GM23338 (cell line): ENCODE measurements at places on chromosomes 3 and 15. TPM values are rescaled to one million over a fixed set of nuclear protein-coding genes. Genes with fewer than 3 reads are reported as not detected.

DNA sequence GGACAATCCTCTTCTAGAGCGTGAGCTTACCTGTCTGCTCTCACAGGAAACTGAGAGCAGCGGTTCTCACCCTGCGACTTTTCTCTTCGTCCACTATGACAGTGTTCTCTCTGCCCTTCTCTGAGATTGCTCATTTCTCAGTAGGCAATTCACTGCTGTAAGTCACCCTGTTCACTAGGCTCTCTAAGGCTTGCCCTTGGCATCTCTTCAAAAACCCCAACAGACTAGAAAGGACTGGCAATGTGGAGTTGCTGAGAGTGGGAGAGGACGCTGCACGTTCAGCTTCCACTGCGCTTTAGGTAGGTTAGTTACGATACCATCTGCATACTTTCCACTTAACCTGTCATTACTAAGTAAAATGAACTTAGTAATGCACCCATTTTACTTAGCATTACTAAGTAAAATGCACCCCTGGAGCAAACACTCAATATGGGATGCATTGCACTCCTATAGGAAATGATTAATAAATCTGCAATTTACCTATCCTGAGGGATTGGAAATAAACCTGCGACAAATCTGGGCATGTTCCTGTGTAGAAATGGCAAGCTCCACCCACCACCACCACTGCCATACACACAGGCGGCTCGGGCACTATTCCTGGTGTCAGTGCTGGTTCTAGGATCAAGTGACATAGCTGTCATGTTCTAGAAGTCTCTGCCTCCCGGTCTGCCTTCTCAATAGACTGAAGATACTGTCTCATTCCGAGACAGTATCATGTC lies 21.4 kb downstream of the XPC start:
- DNase-seq, result no peak

DNA sequence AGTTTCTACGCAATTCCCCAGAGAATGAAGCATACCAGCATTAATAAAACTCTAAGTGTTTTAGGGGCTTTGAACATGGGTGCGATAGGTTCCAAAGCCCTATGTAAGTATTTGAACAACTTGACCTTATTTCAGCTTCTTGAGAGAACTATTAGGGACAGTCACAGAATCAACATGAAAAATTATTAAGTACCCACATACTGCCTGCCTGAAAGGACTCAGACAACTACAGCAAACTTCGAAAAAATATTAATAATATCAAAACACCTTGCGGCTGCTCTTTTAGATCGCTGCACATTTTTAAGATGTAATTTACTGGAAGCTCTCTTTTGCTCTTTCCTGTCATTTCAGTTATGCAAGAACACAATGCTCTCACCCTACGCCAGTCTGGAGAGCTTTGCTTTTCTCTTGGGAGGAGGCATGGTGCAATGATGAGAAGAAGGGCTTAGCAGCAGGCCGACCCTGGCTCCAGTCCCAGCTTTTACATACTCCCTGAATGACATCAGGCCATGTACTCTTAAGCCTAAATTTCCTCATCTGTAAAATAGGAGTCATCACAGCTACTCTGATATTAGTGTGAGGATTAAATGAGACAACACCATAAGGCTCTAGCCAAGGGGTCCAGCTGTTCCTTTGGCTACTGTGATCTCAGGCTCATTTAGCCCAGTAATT lies 640.7 kb downstream of the FHIT start:
- no peak for DNase-seq

DNA sequence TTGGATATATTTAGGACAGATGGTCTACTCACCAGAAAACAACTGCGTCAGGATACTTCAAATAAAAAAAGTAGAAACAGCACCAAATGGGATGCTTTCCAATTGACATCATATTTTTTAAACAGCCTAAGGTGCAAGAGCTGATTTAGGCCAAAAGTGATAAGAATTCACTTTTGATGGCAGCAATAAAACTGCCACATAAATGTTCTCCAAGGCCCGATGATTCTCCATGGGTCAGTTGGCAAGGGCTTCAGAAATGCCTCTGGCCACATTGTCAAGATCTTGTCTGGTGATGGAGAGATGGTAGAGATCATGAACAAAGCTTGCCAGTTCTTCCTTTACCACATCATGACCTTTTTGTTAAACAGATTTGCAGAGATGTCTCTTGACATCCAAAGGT lies 38.9 kb downstream of the LDHAL6B start:
- no peak for DNase-seq

DNA sequence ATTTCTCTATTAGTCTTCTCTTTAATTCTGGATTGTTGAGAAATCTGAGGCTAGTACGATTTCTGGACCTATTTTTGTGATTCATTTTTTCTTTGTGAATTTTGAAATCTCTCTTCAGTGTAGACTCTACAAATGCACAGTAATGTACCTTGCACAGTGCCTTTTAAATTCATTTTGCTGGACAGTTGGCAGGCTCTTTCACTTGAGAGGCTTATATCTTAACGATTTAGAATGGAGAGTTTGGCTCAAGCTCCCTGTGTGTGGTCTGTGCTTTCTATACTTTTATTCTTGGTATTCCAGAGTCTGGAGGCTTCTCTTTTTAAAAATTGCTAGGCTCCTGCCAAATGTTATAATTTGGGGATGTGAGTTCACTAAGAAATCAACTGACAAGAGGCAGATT lies 8.8 kb downstream of the CRYBG3 start:
- DNase-seq, result no peak

- DNase-seq, result peak; percentile 82
Observed at GRCh38 chr15:31128919-31129768, 27.6 kb upstream of the TRPM1 start.

DNA sequence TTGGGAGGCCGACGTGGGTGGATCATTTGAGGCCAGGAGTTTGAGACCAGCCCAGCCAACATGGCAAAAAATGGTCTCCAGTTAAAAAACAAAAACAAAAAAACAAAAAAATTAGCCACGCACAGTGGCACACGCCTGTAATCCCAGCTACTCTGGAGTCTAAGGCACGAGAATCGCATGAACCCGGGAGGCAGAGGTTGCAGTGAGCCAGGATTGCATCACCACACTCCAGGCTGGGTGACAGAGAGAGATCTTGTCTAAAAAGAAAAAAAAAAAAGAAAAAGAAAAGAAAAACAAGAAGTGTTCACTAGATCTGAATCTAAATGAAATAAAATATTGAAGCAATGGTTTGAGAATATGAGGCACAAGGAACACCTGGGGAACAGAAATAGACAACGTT lies 36.7 kb downstream of the SLC9A9 start:
- DNase-seq, result no peak

DNA sequence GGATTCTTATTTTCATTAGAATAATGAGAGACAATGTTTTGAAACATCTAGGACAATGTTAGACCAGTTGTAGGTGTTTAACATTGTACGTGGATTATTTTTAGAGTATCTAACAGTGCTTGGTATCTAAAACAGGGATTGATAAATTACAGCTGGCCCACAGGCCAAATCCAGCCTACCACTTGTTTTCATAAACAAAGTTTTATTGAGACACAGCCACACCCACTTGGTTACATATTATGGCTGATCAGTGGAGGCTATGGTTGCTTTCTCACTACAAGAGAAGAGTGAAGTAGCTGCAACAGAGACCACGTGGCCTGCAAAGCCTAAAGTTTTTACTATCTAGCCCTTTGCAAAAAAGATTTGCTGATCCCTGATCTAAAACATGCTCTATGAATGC lies 223.1 kb upstream of the CTNNB1 start:
- DNase-seq, result no peak

DNA sequence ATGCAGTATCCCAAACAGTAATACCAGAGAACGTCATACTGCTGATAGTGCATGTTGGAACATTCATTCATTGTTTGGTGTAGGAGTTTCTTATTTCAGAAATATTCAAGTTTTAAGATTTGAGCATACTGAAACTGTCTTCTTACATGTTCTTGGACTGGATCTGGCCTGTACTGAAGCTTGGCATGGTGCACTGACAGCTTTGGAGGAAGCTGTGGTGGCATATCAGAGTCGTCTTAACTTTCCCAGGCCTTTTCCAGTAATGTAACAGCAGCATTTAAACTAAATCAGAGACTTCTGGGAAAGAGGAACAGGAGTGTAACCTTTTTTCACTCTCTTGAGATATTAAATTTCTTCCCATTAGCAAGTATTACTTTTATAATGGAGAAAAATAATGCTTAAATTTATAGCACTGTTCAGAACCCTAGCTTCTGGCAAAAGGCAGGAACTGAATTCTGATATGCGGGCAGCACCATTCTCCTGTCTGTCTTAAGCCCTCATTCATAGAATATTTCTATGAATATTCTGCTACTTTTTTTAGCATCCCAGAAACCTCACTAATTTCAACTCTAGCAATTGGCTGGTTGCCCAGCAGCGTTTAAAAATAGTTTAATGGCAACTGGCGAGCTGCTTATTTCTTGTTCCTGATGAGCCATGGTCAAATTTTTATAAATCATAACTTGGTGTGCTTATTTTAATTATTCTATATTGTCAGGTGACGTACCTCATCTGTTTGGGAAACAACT lies 31.1 kb downstream of the DNAJC13 start:
- DNase-seq, result no peak

DGKG gene
- total RNA-seq, result 0.14 TPM in 1 of 2 replicates, not detected in the other

GOLGA8Q gene
- total RNA-seq, result not detected in 2 replicates

CTXN2 gene
- not detected in 2 replicates for total RNA-seq

FBXO40 gene
- 0.03 and 0.23 TPM in 2 replicates for total RNA-seq

OR5H15 gene
- total RNA-seq, result not detected in 2 replicates
